EH (cell line): ENCODE measurements at places on chromosomes 3 and 15.

DNA sequence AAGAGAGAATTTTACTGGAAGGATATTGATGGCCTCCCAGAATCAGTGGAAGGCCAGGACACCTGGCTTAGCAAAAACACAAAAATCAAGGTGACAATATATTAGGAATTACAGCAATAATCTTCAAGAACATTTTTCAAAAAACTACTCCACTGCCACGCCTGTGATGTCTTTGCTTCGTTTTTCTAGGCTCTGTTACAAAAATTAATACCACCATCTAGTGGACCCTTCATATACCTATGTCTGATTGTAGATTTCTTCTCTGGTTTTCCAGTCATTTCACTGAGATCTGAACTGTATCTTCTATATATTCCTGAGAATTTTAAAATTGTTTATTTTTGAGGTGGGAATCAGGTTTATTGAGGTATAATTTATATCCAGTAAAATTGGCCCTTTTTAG is 5.6 kb upstream of the SLC33A1 start:
- DNase-seq = peak; percentile 25

- no peak for DNase-seq
Observed at GRCh38 chr3:20013396-20013795, 1.3 kb upstream of the PP2D1 start.

- no peak for DNase-seq
Observed at GRCh38 chr3:24182756-24183155, 237.7 kb downstream of the NR1D2 start.

DNA sequence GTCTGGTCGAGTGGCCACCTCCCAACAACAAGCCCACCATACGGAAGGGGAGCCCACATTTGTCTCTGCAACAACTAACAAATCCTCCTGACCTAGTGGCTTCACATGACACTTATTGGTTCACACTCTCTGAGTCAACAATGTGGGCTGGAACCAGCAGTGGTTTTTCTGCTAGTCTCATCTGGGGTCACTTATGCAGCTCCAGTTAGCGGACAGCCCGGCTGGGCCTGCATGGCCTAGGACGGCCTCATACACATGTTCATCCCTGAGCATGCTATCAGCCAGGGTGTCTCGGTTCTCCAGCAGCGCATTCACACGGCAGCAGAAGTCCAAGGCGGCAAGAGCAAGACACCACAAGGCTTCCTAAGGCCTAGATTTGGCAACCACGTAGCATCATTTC is 281.7 kb downstream of the XXYLT1 start:
- no peak for DNase-seq

GRCh38 chr3:148840451-148840850 is 12.8 kb downstream of the CPB1 start:
- no peak for DNase-seq

GRCh38 chr3:113754494-113755159 is 7.8 kb downstream of the ATP6V1A start:
- no peak for DNase-seq

GRCh38 chr3:156673732-156674045 is 701 bp upstream of the TIPARP start:
- DNase-seq = no peak

- DNase-seq = no peak
Observed at GRCh38 chr3:165446555-165446954, 250.4 kb upstream of the SLITRK3 start.

DNA sequence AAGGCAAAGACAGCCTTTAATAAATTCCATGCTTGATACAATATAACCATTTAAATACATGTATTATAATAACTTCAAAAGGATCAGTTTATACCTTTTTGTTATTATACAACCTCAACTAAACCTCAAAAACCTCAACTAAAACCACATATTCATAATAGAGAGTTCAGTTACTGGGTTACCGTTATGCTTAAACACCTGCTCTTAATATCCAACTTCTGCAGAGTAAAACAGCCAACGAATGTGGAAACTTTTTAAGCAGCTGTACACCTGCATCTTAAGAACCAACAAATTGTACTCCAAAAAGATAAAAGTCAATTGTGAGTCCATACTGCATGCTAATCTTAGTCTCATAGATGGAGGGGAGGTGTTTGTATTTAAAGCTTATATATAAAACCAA is 53.5 kb downstream of the TFDP2 start:
- DNase-seq = no peak

DNA sequence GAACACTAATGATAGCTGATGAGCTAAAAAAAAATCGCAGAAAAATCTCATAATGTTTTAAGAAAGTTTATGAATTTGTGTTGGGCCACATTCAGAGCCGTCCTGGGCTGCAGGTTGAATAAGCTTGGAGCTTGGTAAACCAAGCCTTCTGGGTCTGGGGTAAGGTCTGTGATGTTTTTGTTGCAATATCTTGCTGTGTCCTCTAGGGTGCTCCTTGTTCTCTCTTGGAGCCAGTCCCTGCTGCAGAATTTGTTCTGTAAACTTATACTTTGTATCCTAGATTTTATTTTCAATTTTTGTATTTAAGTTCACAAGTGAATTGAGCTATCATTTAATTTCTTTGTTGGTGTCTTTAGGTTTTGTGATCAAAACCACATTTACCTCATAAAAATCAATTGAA is 143.7 kb downstream of the NR1D2 start:
- DNase-seq = peak; percentile 53

- DNase-seq = peak; percentile 10
Observed at GRCh38 chr3:191005790-191006189, 143.3 kb upstream of the GMNC start.

DNA sequence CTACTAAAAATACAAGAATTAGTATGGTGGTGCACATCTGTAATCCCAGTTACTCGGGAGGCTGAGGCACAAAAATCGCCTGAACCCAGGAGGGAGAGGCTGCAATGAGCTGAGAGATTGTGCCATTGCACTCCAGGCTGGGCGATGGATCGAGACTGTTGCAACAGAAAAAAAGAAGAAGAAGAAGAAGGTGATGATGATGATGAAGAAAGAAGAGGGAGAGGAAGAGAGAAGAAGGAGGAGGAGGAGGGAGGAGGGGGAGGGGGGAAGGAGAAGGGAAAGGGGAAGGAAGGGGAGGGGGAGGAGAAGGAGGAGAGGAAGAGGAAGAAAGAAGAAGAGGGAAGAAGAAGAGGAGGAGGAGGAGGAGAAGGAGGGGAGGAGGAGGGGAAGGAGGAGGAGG is 33.2 kb upstream of the ZNF710 start:
- DNase-seq = no peak

GRCh38 chr15:89116404-89116803 is 28.1 kb downstream of the ABHD2 start:
- DNase-seq = peak; percentile 54

DNA sequence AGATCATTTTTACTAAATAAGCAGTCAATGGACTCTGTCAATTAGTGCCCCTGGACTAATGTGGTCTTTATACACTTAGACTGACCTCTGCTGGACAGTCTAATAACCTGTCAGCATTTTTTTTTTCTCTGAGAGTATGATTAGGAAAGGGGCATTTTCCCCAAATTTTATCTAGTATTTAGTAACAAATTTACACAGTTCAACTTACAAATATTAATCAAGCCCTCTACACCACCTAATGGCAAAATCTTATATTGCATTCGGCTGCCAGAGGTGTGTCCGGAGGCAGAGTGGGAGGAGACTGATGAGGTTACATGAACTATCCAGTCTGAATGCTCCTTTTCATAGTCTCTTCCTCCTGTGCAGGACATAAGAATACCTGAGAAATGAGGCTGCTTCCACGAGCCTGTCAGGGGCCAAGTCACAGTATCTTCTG is 36.0 kb upstream of the COLQ start:
- DNase-seq = peak; percentile 79

DNA sequence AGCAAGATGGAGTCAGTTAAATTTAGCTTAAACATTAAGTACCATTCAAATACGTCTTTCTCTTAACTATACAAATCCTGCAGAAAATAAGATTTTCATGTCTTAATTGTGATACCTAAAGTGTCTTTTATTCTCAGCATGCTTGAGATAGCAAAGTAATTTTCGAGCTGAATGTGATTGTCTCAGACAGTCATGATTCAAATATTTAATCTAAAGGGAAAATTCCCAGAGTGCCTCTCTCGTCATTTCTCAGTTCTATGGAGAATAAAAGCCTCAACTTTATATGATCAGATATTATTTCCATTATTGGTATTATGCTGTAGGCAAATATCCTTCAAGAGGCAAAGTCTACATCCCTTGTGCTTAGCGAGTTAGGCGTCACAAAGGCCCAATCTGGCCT is 589.9 kb downstream of the TAFA4 start:
- DNase-seq = no peak

GRCh38 chr3:106619-107018 is 89.9 kb upstream of the CHL1 start:
- no peak for DNase-seq

DNA sequence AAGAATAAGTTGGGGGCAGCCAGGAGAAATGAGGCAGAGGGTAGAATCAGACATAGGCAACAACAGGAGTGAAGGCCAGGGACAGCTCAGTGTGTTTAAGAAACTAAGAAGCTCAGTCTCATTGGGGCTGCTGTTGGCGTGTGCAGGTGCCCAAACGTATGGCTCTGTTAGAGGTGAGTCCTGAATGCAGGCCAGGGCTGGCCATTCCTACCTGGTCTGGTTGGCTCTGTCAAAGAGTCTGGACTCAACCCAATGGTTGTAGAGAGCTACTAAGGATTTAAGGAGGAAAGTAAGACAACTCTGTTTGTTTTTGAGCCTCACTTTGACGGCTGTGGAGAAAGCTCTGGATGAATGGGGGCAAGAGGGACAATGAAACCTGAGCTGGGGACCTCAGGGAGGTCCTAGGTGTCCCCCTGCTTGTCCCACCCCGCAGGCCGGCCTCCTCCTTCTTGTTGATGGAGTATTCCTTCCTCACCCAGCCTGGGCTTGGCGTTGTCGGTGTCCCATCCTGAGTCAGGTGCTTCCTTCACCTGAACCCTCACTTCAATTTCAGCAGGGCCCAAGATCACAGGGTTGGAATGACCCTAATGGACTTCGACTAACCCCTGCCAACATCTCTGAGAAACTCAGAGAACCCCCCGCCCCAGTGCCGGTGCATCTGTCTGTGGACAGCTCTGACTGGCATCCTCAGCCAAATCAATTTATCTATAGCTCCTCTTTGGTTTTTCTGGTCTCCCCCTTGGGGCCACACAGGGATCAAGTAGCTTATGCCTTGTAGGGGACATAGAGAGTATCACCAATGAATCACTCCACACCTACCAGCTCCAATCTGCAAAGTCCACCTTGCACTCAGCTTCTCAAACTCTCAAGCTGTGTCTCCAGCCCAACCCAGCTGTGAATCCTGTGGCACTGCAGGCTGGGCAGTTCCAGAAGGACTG is 8.3 kb downstream of the ITGA11 start:
- DNase-seq = no peak

DNA sequence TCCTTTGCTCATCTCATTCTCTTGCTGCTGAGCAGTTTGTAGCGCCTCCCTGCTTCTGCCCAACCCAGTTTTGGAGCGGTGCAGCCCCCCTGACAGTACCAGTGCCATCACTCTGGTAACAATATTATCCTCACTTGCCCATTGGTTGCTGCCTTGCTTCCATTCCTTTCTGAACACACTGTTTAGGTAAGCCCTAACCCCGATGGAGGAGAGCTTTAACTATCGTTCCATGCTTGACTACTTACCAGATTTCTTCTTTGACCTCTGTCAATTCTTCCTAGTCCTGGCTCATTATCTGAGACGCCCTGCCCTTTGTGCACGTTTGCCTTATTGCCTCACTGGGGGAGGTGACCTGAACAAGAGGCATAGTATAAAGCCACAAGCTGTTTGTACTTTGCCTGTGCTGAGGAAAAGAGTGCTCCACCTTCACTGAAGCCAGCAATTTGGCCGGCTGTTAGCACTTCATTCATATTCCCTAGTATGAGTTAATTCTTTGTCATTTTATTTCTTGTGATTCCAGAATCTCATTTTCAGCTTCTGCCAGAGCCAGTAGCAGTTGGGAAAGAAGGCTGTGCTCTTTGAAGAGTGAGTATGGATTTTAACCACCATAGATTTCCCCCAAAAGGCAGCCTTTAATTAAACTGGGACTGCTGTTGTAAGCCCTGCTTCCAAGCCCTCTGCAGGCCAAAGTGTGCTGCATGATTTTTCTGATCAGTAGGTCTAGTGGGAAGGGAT is 11.9 kb downstream of the ABHD6 start:
- no peak for DNase-seq

GRCh38 chr15:78951841-78952238 is 7.0 kb upstream of the CTSH start:
- peak; percentile 36 for DNase-seq

- no peak for DNase-seq
Observed at GRCh38 chr3:155070316-155070715, 9.8 kb upstream of the MME start.

DNA sequence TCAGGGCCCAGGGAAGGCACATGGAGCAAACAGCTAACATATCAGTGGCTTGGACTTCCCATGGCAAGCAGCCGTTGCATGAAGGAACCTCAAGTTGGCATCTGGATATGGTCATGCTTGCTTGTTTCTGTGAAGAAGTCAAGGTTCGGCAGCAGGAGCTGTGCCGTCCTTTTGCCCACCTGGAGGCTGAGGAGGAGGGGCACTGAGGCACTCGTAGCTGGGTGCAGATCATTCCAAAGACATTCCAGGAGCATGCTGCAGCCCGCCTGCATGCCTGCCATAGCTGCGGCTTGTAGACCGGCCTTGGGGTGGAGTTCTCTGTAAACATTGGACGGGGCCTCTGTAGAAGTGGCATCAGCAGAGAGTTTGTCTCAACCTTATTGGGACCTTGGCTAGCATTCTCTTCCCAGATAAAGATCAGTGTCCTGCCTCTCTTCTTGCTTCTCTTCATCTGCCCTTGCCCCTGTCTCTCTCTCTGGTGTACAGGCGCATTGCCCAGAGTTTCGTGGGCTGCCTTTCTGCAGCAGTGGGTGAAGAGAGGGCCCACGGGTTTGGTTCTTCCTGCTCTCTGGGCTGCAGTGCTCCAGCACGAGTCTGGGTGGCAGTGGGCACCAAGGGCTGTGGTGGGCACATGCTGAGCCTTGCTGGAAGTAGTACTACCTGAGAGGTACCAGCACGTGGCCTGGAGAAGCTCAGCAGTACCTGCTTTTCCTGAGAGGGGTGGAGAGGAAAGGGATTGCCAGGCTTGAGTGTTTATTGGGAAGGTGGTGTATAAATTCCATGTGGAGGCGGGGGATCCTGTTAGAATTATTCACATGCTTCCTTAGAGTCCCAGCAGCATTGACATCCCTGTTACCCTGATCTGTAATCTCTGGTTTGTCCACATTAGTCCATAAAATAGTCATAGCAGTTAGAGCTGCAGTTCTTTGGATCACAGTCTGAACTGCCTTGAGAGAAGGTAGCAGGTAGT is 49.4 kb downstream of the CHCHD6 start:
- peak; percentile 93 for DNase-seq

DNA sequence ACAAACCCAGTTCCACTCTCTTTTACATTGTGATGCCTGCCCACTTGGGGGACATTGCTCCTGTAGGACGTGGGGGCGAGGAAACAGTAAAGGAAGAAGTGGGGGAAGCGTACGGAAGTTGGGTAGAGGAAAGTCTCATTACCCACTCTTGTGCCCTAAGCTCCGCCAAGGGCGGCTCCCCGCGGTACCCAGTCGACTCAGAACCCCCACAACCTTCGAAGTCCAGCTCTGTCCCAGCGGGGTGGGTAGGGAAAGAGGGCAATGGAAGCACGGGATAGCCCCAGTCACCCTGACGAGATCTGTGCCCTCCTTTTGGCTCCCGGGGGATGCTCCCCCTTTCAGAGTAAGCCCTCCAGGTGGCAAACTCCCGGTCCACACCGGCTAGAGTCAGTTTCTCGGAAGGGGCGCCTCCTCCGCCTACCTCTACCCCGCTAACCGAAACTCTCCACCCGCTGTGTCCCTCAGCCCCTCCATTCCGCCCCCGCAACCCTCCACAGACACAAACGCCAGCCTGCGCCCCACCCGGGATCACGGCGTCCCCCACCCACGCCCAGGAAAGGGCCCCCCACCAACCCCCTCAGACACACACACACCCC is 527 bp downstream of the CSNK1G1 start:
- DNase-seq = no peak

GRCh38 chr3:194935061-194935460 is 249.4 kb downstream of the FAM43A start:
- DNase-seq = no peak
